ENCODE measurements at places on chromosomes 5 and 9. TPM values are rescaled to one million over a fixed set of nuclear protein-coding genes. Genes with fewer than 3 reads are reported as not detected.

The AJM1 gene
- total RNA-seq = 0.33 TPM

The PCA3 gene
- not detected for total RNA-seq

The TSPAN17 gene
- 11.3 TPM for total RNA-seq

The AGXT2 gene
- not detected for total RNA-seq

The CD14 gene
- 81.0 TPM for total RNA-seq

The KCNN2 gene
- total RNA-seq = 0.17 TPM

The SPATA31A5 gene
- total RNA-seq = not detected

The CD72 gene
- total RNA-seq = 3.3 TPM

The GRM6 gene
- total RNA-seq = not detected

The DENND1A gene
- total RNA-seq = 25.2 TPM

The C9orf50 gene
- total RNA-seq = not detected

The SLC34A3 gene
- total RNA-seq = not detected

The OR1B1 gene
- not detected for total RNA-seq

The SHC3 gene
- 2.2 TPM for total RNA-seq

The CFAP157 gene
- not detected for total RNA-seq

The LCN6 gene
- 10.6 TPM for total RNA-seq

The AK8 gene
- total RNA-seq = 1.1 TPM

The C1QTNF3 gene
- 2.4 TPM for total RNA-seq

The AHRR gene
- 1.1 TPM for total RNA-seq

The MSMP gene
- not detected for total RNA-seq

The SH3TC2 gene
- 2.4 TPM for total RNA-seq

The CDX1 gene
- total RNA-seq = not detected
